Stimulated activated CD4-positive, alpha-beta T cell treated with anti-CD3 and anti-CD28 coated beads, Interleukin-4, amount 100 ng/mL, for 1 hour (primary cell): ENCODE measurements at places on chromosomes 11 and 22.
A peak's percentile ranks its signal among the peaks of the same experiment; 100 is the strongest.

- DNase-seq, result peak; percentile 39
These were observed 2.8 kb downstream of the SIPA1 start for GRCh38 chr11:65640483-65641296.

DNA sequence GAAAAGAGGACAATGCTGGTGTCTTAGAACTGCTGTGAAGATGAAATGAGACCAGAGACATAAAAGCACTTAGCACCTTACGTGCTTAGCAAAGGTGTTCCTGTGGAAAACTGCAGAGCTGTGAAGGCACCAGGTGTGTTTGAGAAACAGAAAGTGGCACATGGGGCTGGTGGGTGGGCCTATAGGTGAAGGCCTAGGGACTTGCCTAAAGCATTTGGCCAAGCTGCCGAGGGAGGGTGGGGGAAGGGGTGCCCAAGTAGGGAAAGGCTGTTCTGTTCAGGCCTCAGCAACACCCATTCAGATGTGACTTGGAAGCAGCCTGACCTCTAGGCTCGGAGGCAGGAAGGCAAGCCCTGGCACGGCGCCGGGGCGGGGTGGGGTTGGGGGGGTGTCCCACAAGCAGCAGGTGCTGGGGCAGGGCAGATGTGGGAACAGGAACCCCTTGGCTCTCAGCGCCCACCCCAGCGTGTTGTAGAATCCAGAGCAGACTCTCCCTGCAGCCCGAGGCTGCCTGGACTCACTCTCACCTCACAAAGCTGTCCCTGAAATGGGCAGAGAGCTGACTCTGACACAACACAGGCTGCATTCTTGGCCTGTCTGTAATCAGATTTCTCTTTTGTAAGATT is 366.7 kb upstream of the NARS2 start:
- DNase-seq, result no peak

DNA sequence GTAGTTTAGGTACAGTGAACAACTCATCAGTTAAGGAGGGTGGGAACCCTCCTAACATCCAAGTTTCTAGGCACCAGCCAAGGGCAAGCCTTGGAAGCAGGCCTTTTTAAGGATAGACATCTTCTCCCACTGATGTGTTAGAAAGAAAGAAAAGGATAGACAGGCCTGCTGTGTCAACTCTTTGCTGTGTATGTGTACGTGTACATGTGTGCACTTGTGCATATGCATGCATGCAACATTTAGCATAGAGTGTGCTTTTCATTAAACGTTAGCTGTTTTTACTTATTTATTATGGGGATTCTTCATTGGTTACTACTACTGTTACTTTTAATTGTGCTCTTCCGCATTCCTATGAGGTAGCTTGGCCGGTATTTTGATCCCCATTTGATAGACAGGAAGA is 36.1 kb downstream of the RNF169 start:
- no peak for DNase-seq

- no peak for DNase-seq
These were observed 78.7 kb downstream of the NECTIN1 start for GRCh38 chr11:119650251-119650650.

DNA sequence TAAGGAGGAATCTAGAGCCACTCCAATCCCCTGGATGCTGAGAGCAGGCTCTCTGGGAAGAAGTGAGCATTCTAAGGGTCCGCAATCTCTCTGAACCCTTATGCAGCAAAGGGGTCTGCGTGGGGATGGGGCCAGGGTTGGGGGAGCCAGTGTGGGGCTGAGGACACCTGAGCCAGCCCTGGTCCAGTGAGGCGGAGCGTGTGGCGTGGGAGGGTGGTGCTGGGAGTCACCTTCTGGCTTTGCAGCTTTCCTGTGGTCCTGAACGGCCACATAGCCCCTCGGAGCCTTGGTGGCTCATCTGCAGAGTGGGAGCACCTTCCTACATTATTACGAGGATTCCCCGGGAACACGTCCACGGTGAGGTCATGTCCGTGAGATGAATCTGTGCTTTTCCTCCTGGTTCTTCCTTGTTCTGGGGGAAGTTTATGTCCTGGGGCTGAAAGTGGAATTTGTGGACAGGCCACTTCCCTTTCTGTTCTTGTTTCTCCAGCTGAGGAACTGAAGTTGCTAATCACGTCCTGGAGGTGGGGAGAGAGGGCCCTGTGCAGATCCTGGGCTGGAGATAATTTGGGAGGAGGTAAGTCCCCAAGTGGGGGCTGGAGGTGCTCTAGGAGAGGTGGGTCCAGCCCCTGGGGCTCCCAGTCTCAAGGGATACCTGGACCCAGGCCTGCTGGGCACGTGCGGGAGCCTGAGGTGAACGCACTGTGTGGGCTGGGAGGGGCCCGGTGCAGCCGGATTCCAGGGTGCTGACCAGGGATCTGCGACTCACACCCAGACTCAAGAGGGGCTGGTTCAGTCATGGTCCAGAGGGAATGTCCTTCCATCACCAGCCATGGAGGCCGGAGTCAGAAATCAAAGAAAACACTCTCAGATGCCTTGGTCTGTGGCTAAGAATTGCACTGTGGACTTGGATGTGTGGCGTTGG is 6.1 kb downstream of the MRGPRE start:
- DNase-seq, result no peak

DNA sequence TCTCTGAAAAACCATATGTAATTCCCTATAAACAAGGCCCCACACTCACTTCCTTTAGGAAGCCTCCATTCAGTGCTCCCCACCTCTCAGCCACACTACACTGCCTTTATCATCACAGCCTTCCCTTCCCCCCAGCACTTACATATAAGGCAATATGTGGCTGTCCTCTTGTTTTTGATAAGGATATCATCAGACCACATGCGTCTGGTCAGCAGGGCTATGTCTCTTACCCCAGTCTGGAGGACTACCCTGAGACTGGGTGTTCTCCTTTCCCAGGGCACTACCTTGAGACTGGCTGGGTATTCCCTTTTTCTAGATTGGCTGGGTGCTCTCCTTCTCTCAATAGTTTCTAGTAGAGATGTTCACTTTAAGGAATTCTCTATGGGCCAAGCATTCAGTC is 7.8 kb downstream of the KCNE3 start:
- no peak for DNase-seq

- peak; percentile 82 for DNase-seq
These were observed 4.2 kb upstream of the FXYD2 start for GRCh38 chr11:117828611-117829368.

- DNase-seq, result no peak
These were observed 2.9 kb upstream of the OR52J3 start for GRCh38 chr11:5043380-5043779.

- DNase-seq, result no peak
These were observed 9.7 kb upstream of the SMCO4 start for GRCh38 chr11:93552874-93553273.
